ENCODE measurements at places on chromosomes 16 and 17. TPM values are rescaled to one million over a fixed set of nuclear protein-coding genes. Genes with fewer than 3 reads are reported as not detected.

DNA sequence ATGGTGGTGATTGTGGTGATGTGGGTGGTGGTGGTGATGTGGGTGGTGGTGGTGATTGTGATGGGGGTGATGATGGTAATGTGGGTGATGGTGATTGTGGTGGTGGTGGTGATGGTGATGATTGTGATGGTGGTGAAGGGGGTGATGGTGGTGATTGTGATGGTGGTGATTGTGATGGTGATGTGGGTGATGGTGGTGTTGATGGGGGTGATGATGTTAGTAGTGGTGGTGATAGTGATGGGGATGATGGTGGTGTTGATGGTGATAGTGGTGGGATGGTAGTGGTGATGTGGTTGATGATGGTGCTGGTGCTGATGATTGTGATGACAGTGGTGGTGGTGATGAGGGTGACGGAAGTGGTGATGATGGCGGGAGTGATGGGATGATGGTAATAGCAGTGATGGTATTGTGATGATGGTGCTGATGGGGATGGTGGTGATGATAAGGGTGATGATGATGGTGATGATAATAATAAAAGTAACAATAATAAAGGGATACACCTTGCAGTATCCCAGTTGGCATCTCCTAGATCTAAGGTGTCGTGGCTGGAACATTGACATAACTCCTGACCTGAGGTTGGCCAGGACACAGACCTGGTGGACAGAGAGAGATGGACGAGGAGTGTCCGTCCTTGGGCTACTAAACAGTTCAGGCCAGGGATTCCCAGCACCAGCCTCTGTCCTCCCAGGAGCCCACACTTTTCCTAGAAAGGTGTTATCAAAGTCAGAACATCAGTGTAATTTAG, 344.5 kb downstream of the SEC14L1 start:
- no peak for DNase-seq

GRCh38 chr16:67806428-67807147, at the start of the genes RANBP10 and TSNAXIP1:
TSS of gene RANBP10 (minus strand) at chr16:67806560. CDS start at chr16:67806536, 24 bp downstream.
TSS of gene TSNAXIP1 (plus strand) at chr16:67806889. CDS start at chr16:67807150, 261 bp downstream.
- peak; percentile 99 for DNase-seq

Gene SP2
- 3.1 TPM for total RNA-seq

DNA sequence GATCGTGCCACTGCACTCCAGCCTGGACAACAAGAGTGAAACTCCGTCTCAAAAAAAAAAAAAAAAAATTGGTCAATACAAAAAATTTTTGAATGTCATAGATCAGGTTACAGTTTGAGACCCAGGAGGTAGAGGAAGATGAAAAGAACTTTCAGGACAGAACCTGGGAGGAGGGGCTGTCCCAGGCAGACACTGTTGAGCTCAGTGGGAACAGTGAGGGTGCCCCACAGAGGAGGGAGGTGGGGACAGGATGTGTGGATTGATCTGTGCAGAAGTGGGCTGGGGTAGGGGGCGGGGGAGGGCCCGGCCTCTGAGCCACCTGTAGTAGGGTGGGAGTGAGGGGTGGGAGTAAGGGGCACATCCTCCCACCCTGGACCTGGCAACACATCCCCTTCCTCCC, 58.3 kb downstream of the PRMT7 start:
- DNase-seq: no peak

- DNase-seq: no peak
Observed at GRCh38 chr16:89737341-89738071, 16.2 kb downstream of the ZNF276 start.

DNA sequence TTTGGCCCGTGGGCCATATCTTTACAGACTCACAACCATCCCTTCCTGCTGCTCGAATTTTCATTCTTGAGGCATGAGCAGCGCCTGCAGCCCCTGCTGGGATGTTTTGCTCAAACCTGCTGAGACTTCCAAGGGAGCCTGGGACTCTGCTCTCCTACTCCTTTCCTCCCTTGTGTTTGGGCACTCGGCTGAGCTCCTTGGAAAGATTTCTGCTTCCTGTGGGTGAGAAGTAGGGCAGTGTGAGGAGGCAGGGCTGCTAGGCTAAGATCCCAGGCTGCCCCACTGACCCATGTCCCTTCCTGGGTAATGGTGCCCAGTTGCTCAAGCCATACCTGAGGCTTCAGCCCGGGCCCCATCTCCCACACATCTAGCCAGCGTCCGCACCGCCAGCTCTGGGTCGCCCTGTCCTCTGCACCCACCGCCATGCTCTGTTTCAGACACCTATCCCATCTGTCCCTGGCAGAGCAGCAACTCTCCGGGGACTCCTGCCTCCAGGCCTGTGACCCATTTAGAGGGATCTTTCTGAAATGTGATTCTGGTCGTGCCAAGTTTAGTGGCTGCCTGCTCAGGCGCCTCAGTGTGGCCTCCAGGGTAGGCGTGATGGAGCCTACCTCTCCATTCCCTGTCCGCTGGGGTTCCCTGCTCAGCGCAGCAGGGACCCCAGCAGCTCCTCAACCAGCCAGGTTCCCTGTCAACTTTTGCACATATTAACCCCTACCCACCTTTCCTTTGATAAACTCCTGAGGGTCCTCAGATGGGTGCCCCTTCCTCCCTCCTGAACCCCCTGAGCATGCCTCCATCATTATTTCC, 190.1 kb downstream of the CCDC182 start:
- DNase-seq: no peak

DNA sequence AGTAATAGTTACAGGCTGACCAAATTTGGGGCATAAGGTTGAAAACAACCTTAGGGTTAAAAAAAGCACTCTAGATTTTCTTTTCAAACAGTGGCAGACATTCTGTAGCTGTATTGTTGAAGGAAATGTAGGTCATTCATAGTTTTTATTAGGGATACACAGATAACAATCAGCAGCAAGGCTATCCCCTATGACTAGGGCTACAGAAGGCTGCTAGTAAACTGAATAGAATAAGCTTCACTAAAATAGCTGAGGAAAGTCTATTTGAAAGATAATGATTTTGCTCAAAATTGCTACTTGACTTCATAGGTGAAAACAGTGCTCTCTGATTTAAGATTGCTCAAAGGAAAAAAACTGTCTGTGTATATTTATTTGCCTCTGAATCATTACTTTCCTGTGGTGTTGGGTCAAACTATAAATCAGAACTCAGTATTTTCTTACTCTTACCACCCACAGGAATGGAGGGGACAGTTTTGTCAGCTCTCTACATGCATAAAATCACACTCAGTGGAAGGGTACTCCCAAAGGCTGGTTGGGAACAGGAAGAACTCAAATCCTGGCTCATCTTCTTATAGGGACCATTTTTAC, 24.8 kb downstream of the RPGRIP1L start:
- no peak for DNase-seq

Gene KATNB1
- 31.8 TPM for total RNA-seq

Gene TRPV2
- 14.5 TPM for total RNA-seq

DNA sequence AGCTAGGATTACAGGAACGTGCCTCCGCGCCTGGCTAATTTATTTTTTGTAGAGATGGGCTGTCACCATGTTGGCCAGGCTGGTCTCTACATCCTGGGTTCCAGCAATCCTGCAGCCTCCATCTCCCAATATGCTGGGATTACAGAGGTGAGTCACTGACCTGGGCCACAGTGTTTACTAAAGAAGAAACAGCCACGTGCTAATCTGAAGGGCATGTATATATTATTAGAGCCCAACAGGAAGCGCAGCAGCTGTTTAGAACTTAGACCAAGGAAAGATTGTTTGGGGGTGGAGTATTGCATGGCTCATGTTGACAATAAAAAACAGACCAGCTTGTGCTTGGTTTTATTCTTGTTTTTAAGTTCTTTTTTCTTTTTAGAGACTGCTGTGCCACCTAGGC, 60.2 kb downstream of the HAPSTR1 start:
- DNase-seq: no peak

- peak; percentile 49 for DNase-seq
Observed at GRCh38 chr16:83814659-83814985, 6.8 kb downstream of the HSBP1 start.

- DNase-seq: no peak
Observed at GRCh38 chr17:41167561-41167960, 460 bp downstream of the KRTAP4-3 start.

GRCh38 chr16:53417011-53417410, 17.3 kb upstream of the RBL2 start:
- DNase-seq: peak; percentile 53

Gene TERB1
- 0.15 TPM for total RNA-seq

DNA sequence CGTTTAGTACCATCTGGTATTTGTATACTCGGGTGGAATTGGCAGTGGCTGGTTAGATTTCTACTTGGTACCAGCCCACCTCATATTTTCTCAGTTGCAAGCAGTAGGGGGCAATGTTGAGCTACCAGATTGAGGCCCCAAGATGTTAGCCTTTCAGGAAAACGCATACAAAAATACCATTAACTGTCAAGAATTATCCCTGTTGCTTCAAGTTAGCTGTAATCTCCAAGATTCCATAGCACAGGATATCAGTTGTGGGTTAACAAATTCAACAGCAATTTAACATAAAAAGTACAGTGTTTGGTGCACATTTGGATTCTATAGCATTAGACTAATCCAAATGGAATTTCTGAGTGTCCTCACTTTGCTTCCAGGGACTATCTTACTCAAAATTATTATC, 188.2 kb downstream of the FTO start:
- peak; percentile 56 for DNase-seq

DNA sequence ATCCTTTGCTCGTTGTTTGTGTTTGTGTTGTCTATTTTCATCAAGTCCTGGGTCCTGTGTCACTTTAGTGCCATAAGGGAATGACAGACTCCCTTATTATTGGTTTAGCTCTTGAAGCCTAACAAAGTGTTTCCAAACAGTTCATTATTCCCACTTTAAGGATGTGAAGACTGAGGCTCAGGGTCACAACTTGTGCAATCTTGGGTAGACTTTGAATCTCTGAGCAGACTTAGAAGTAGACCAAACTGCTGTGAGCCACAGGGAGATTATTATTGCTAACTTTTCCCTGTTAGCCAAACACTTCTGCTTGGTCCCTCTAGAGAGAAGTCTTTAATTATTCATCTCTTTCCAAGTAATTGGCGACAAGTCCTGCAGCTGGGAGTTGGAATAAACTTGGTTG, 31.8 kb downstream of the PRKCB start:
- no peak for DNase-seq

Gene PTGES3L
- total RNA-seq: 0.20 TPM

Gene GH1
- not detected for total RNA-seq

Gene KRTAP3-1
- not detected for total RNA-seq

- DNase-seq: no peak
Observed at GRCh38 chr17:77034677-77035424, 105.9 kb upstream of the SEC14L1 start.

- no peak for DNase-seq
Observed at GRCh38 chr17:39752241-39752881, 14.6 kb downstream of the GRB7 start.

All from renal cortical epithelial cell (primary cell).